Mesendoderm (in vitro differentiated cells): ENCODE measurements at places on chromosomes 2 and 18.

DNA sequence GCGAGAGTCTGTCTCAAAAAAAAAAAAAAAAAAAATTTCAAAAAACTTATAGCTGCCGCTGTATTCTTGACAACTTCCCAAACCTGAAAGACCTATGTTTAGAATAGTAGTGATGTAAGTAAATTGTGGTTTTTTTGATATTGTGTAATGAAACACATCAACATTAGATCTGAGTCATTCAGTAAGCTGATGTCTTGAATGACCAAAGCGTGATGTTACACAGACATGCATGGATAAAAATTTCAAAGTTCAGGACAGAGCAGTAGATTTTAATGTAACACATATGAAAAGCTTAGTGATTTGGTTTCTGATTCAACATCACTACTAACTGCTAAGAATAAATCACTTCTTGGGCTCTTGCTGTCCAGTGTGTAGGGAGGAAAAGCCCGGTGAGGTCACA is 69.3 kb upstream of the MEX3C start:
- DNase-seq, result no peak

- DNase-seq, result no peak
Observed at GRCh38 chr18:35732162-35732561, 150.6 kb downstream of the GALNT1 start.

GRCh38 chr2:9471206-9471605 is 3.1 kb upstream of the IAH1 start:
- DNase-seq, result no peak

GRCh38 chr2:14982790-14983189 is 350.3 kb downstream of the LRATD1 start:
- no peak for DNase-seq

DNA sequence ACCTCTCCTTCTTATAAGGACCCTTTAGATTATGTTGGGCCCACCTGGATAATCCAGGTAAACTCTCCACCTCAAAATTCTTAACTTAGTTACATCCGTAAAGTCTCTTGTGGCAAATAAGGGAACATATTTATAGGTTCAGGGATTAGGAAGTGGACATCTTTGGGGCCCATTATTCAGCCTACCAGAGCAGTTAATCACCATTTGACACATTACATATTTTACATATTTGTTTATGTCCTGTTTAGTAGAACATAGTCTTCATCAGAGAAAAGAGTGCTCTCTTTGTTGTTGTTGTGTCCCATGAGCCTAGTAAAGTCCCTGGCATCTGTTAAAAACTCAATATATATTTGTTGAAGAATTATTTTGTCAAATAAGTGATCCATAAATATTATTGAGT is 134.0 kb upstream of the SPATS2L start:
- DNase-seq, result no peak

DNA sequence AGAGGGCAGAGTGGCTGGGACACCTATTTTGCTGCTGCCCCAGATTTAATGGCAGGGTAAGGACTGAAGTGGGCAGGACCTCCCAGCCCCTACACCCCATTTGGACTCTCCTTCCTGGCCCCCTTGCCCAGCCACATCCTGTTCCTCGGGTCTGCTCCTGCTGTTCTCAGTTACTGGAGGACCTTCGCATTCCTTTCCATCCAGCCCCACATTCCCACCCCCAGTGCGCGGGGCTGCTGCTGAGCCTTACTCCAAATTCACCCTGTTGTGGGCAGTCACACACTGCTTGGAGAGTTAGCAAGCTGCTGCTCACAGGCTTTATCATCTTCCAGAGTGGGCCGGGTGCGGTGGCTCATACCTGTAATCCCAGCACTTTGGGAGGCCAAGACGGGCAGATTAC is 75.2 kb upstream of the SLC14A2 start:
- DNase-seq, result peak; percentile 76

DNA sequence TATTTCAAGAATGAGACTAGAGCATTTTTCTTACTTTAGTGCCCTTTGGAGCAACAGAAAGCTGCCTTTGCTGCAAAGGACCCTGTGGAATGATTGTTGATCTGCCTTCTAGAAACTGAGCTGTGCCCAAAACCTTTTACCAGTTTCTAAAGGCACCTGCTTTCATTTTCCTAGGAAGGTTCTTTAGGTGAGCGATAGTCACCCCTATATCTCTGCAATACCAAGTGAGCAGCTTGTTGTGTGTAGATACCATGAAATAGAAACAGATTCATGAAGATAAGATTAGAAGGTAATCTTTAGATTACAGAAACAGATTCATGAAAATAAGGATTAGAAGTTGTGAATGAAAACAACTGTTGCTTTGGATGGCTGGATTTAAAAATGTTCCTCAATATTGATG is 202.3 kb downstream of the PLCL1 start:
- DNase-seq, result no peak

- DNase-seq, result peak; percentile 14
Observed at GRCh38 chr2:150809103-150809502, 321.6 kb upstream of the RND3 start.

GRCh38 chr2:207805566-207806226 is 36.0 kb upstream of the FZD5 start:
- DNase-seq, result peak; percentile 24

- DNase-seq, result no peak
Observed at GRCh38 chr2:144518748-144519596, 947 bp downstream of the ZEB2 start.

DNA sequence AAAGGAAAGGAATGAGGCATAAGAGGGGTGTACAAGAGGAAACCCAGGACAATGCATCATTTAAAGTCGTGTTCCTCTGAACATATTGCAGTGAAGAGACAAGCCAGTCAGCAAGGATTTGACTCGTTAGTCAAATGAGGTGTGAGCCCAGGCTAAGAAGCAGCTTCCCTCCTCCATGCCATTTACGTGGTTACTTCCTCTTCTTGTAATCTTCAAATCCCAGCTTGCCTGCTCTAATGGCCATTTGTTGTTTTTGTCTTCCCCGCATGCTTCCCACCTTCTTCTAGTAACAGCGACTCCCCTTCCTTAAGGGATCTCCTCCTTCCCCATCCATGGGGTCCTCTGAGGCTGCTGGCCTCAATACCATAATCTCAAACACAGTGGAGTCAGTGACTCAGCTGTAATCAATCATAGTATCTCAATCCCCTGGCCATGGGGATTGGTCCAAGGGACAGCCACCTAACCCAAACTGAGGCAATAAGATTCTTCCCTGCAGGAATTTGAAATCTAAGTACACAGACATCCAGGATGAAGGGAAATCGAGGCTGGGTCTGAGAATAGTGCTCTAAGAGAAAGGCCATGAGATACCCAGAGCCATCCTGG is 37.6 kb downstream of the SLC14A1 start:
- DNase-seq, result peak; percentile 82

DNA sequence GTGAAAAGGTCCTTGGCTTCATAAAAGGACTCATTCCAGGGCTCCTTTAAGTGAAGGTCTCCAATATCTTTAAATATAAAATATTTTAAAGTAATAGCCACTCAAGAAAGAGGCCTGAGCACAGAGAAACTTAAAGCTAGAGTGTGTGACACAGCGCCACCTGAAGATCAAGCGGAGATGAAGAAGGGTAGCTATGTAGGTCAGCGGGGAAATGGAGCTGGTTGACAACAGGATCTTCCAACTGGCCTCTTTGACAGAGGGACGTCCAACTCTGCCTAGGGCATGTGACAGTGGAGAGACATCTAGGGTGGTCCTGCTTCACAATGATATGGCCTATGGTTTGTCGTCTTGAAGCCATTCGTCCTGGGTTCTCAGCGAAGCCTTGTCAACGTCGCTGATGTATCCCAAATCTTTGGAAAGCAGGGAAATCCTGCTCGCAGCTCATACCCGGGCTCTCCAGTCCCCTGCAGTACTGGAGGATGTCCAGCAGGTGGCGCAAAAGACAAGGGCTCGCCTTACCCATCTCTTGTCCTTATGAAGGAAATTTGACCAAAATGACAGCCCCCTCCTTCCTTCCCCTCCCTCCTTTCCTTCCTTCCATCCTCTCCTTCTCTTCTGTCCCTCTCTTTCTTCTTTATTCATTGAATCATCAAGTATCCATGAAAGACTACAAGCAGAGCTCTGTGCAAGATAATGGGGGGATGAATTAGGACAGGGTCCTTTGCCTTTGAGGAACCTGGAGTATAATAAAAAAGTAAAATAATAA is 59.6 kb downstream of the LONRF2 start:
- DNase-seq, result peak; percentile 88

DNA sequence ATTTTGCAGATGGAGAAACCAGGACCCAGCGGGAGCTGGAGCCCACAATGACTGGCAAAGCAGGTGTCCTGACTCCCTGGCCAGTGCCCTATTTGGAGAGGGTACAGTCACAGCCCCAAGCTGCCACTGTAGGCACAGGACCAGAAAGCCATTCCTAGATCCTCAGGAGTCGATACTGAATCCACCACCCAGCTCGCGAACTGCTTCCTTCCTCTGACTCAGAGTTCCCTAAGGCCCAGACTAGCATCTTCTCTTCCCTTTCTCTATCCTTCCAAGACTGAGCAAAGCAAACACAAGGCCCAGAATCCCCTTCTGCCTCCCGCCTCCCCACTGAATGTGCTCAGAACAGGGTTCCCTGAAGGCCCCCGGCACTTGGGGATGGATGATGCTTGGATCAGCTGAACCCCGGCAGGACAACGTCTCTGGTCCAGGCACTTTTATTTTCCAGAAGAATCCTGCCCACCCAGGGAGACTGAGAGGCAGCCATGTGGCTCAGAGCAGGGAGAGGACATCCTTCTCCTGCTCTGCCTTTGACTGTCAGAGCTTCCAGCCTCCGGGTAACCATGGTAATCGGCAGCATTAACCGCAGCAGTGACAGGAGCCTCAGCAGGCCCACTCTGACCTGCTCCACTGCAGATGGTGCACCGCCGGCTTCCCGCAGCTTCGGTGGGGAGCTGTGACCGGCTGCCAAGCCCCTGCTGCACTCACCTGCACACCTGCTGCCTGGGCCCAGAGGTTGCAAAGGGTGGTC is 34.8 kb upstream of the KLHL29 start:
- DNase-seq, result no peak
